HFF-Myc (cell line): ENCODE measurements at places on chromosomes 11 and 22.

DNA sequence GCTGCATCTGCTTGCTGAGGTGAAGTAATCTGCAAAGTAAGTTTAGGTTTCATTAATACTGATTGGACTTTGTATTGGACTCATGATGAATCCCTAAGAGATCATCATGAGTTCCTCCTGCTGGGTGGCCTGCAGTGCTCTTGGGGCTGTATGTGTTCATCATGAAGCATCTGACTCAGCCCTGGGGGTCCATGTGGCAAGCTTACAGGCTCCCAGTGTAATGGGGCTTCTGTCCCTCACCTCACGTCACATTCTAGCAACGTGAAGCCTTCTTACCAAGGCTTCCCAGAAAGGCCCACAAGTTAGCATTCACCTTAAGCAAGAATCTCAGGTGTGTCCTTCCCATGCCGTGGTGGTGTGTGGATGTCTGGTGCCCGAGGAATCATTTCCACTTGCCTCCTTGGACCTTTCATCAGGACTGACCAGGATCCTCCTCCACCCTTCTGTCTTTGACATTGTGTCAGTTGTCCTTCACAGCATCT, 23.7 kb downstream of the CRKL start:
- no peak for DNase-seq

DNA sequence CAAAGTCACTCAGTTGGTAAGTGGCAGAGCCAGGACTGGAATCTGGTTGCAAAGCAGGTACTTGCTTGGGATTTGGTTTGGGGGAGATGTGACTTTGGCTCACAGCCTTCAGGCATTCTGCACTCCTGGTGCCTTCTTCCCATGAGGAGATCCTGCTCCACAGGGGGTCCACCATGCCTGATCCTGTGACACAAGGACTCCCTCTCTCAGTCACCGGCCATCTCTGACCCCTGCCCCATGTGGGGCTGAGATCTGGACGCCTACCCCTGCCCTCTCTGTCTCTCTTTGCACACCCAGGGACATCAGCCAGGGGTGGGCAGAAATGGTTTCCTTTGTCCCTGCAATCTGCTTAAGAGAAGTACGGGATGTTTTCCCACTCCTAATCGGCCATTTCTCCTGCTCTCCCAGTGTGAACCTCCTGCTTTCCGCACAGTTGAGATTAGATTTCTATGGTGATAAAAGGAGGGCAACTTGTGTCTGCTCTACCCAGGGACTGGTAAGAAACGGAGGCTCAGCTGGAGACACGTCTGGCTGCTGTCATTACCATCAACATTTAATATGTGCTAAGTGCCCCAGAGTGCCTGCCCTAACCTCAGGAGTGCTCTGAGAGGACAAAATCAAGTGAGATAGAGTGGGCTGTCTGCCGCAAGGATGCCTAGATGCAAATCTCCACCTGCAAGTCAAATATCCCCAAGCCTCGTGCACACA, 11.1 kb upstream of the FXYD6 start:
- no peak for DNase-seq

DNA sequence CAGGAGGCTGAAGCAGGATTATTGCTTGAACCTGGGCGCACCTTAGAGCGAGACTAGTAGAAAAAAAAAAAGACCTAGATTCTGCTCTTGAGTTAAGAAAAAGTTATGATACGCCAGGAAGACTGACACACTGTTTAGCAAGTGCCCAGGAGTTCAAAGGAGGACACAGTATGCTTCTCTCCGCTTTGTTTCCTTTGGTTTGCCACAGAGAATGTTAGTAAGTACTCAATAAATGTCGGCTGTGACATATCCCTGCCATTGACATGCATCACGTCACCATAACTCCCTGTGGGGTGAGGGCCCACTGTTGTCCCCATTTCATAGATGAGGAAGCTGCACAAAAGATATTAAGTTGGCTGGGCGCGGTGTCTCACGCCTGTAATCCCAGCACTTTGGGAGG, 7.1 kb downstream of the SPTBN2 start:
- DNase-seq: no peak

GRCh38 chr11:34264303-34265110, 93.3 kb downstream of the ABTB2 start:
- DNase-seq: no peak

- DNase-seq: no peak
These were observed 53.0 kb downstream of the PARVA start for GRCh38 chr11:12430351-12430750.

DNA sequence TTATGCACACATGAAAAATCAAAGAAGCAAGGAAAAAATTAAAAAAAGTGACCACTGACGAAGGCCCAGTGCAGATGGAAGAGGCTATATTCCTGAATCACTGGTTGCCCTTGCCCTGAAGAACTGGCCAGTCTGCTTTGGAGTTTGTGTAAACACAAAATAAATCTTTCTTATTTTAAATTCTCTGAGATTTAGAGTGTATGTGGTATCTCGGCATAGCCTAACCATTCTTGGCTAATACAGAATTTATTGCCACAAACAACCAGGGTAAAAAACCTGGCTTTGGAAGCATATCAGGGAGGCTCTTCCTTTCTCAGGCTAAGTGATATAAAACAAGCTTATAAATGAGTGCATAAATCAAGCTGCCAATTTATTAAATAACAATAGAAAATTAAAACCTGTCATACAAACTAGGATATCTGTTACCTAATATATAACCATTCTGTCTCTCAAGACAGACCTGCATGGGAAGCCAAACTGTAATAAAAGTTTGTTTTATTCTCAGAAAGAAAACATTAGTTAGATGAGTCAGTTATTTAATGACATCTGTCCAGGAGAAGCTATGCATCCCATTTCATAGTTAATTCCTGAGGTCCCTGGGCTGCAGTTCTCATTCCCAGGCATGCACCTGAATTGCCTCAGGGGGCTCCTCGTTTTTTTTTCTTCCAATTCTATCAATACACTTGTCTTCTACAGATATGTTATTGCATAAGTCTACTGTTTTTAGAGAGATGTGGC, 6.1 kb upstream of the TMEM135 start:
- DNase-seq: no peak

- no peak for DNase-seq
These were observed 168.7 kb downstream of the EFCAB6 start for GRCh38 chr22:43643387-43643786.

DNA sequence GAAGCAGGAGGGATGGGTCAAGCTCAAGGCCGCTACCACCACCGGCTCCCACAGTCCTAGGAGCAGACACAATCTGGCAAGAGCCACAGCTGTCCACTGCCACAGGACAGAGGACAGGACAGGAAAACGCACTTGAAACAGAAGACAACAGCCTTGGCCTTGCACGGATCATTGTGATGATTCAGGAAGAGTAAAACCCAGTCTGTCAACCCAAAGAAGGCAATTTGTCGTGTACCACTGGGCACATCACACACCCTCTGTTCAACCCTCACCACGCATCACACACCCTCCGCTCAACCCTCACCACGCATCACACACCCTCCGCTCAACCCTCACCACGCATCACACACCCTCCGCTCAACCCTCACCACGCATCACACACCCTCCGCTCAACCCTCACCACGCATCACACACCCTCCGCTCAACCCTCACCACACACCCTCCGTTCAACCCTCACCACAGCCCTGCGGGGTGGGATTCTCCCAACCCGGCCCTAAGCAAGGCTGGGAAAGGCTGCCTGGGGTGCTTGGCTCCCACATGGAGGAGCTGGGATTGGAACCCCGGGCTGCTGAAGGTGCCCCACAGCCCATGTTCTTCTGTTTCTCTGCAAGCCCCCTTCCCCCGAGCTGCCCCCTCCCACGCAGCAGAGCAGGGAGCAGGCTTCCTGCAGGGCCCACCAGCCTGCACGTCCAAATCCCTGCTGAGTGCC, 11.3 kb upstream of the CDC42BPG start:
- DNase-seq: no peak

GRCh38 chr22:25202290-25202921, 2.7 kb downstream of the CRYBB3 start:
- peak; percentile 39 for DNase-seq

GRCh38 chr22:48783821-48784266, 1043.8 kb downstream of the BRD1 start:
- DNase-seq: no peak

- DNase-seq: peak; percentile 3
These were observed 318.7 kb downstream of the BUD13 start for GRCh38 chr11:116454020-116454645.

DNA sequence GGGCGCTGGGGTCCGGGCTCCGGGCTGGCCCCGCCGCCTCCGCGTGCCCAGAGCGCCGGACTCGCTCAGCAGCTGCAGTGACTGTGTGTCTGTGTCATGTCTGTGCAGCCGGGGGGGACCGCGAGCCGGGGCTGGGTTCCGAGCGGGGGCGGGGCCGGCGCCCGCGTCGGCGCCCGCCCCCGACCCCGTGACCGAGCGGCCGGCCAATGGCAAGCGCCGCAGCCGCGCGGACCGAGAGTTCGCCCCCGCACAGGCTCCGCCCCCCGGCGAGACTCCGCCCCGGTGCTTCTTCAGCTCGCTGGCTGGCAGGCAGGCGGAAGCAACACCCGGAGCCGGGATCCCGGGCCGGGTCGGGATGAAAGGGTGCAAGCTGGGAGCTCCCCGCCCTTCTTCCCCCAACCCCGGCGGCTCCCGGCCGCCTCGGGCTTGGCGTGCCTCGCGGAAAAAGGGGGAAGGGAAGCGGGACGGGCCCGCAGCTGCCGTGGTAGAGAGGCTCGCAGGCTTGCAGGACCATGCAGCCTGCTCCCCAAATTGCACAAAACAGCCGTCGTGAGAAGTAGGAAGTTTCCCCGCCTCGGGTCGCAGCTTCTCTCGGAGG, 750 bp upstream of the LARGE1 start:
- DNase-seq: peak; percentile 78

DNA sequence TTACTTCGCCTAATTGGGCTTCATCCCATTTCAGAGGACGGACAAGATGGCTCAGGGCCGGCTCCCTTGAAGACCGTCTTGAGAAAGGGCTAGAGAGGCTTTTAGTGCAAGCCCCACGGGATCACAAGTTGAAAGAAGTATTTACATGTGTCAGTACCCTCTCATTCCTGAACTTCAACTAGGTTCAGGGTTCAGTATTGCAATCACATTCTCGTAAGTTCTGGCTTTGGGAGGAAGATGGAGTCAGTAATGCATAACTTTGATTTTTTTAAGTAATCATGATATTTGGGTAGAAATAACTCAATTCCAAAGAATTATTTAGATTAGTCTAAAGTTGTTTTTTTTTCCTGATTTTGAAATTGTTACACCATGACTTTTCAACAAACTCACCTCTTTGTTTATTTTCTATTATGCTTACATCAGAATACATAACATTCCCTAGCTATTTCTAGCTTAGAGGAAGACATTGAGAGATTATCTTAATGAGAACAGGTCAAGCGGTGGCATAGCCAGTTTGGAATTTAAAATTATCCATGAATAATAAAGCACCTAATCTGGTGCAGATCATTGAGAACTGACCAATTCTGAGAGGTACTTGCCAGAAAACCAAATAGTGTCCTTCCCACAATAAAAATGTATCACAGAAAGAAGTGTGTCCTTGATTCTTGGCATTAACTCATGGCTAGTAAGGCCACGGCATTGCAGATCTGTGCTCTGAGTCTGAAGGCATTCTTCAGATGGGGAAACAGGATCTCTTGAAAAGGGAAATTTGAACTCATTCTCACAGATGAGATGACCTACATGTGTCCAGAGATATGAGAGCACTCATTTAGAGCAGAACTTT, 92.1 kb upstream of the BLID start:
- DNase-seq: no peak

- DNase-seq: no peak
These were observed 1.2 kb downstream of the GRK2 start for GRCh38 chr11:67267188-67268080.

- DNase-seq: no peak
These were observed 47.0 kb downstream of the GAB2 start for GRCh38 chr11:78370406-78371172.

DNA sequence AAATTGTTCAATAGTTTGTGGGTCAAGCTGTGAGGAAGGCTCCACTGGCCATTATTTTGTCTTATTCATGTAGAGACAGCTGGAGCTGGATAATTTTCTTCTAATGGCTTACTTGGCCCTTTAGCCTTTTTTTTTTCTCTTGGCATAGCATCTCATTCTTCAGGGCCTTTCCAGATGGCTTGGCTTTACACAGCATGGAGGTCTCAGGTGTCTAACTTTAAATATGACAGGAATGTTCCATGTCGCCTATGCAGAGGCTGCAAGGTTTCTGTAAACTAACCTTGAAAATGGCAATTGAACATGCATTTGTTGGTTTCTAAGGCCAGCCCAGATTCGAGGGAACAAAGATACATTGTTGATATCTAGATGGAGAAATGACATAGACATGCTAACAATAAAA, 247.9 kb upstream of the CNTN5 start:
- DNase-seq: no peak

DNA sequence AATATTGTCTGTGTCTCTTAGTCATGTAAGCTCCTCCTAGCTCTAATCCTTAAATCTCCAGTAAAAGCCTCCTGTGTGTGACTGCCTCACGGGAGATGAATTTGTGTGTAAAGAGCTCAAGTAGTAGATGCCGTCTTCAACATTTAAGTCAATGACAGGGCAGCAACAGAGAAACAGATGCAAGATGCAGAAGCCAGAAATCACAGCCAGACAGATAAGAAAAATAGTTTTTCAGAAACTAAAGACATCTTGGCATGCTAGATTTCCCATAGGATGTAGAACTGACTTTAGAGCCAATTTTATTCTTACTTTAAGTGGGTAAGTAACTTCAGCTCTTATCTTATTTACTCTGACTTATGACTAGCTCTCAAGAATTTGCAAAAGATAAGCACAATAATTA, 652.8 kb downstream of the KCNA4 start:
- DNase-seq: no peak

DNA sequence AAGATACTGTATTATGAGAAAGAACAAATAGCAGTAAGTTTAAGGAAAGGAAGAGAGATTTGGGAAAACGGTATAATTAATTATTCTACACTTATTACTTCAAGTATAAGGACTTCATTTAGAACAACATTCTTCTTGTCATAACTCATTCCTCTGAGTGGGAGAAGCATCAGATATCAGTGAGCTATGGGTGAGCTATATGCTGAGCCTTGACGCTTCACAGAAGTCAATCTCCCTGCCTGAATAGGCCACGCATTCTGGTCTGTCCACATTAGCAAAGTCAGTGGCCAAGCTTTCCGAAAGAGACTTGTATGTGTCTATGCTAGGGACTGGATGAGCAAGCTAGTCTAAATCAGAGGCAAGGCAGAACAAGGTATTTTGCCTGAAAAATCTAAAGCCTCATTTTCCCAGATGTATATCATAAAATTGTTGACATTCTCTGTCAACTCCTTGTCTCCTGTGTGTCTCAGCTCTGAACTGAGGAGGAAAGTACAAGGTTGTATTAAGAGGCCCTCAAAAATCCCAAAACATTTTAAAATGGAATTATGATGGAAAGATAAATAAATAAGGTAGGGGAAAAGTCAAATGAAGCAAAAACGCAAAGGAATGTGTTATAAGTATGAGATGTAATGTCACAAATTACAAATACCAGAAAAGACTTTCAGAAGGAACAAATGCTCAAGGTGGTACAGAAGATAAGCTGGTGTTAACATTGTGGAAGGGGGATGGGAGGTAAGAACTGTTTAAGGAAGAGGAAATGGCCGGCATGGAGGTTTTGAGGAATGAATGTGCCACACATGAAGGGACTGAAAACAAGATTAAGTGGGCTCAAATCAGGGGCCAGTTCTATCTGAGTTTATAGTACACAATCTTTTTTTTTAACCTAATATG, 1.4 kb downstream of the OR52N2 start:
- no peak for DNase-seq
